ENCODE measurements at places on chromosomes 1 and 21.

GRCh38 chr21:25970254-25970930, 200.2 kb downstream of the APP start:
- no peak for DNase-seq

- no peak for DNase-seq
Measured at GRCh38 chr1:70671006-70671405, 259.9 kb downstream of the CTH start.

DNA sequence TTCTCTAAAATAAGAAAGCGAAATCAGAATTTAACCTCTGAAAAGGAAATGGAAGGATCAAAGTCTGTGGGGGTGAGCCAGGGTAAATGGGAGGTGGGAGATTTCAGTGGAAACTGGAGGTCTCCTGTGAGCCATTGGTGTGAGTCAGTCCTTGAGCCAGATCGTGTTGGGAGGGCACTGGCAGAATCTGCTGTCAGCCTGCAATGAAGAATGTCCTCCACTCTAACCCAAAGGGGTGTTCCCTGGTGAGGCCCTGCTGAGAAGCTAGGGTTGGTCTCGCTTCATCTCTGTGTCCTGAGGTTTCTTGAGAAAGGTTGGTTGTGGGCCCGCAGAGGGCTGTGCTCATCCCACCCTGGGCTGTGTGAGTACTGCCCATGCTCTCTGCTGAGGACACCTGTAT, 2.4 kb downstream of the QSOX1 start:
- no peak for DNase-seq

GRCh38 chr1:180912801-180913565, at the start of gene KIAA1614:
Gene KIAA1614, plus strand, starts transcription at chr1:180912897. Its CDS starts 347 bp downstream, at chr1:180913244.
- no peak for DNase-seq

DNA sequence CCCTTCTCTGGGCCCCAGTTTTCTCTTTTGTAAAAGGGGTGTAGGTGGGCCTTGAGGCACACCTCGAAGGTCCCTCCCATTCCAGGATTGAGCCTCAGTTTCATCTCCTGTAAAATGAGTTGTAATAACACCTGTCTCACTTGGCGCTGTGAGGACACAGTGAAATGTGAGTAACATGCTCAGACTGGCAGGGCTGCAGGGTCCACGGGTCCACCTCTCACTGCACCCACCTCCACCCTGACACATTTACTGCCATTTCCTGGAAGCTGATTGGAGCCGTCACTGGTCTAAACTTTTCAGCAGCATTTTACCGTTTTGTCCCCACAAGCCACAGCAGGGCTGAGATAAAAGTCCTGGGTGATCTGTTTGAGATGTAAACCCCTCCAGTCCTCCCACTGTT, 398.0 kb downstream of the PTPRU start:
- no peak for DNase-seq

GRCh38 chr1:11158291-11158690, 30.9 kb upstream of the ANGPTL7 start:
- DNase-seq, result no peak

GRCh38 chr1:31487143-31487542, 74.1 kb downstream of the SERINC2 start:
- no peak for DNase-seq

DNA sequence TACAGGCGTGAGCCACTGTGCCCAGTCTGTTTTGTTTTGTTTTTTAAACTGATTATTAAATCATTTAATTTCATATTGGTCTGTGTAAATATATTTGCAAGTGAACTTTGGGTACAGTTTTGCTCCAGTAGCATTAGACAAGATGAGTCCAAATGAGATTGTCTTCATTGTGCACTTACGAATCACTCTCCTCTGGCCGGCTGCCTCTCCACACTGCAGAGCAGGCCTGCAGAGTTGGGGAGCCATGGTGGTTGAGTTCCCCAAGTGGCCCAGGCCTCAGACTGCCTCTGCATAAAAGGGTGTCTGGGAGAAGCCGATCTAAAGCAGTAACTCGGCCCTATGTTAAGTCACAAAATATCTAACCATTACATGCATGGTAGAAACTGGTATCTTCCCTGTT, 74.8 kb downstream of the ATP5PO start:
- DNase-seq, result no peak

DNA sequence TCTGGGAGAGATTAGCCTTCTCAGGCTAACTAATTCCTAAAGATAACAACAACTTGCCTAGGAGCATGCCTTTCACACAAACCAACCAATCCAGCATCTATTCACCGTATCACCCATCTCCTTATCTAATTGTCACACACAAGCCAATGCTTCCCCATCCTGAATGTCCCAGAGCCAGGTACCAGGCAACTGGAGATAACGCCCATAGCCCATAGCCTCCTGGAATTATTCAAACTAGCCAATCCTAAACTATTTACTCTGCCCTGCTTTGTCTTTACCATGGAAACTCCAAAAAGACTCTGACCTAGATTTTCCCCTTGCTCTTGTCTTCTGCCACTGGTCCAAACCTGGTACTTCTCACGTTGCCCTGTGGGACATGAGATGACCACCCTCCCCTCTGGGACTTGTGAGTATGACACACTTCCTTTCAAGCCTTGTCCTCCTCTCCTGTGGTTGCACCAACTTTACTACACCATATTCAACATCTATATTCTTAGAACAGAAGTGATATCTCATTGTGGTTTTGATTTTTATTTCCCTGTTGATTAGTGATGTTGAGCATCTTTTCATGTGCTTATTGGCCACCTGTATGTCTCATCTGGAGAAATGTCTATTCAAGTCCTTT, 8.8 kb upstream of the ATG4C start:
- no peak for DNase-seq

DNA sequence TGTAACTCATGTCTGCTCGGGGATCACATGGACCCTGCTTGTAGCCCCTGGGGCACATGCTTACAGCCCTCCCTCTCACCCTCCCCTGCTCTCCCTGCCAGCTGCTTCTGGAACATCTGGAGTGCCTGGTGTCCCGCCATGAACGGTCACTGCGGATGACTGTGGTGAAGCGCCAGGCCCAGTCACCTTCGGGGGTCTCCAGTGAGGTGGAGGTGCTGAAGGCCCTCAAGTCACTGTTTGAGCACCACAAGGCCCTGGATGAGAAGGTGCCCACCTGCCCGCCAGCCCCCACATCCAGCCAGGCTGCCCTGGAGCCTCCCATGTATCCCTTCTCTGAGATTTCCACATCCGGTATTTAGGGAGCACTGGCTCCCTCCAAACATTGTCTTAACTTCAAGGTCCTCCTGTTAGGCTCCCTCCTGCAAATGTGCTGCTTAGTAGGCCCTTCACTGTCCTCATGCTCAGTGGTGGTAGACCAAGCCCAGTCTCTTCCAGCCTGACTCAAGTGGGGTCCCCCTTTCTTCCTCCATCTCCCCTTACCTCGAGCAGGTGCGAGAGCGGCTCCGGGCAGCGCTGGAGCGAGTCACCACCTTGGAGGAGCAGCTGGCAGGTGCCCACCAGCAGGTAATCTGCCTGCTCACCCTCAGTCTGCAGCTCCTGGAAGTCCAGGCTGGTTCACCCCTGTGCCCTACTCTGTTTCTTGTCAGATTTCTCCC, 17.7 kb downstream of the PPFIA4 start:
- DNase-seq, result no peak

GRCh38 chr21:38847556-38847955, 41.8 kb downstream of the ETS2 start:
- no peak for DNase-seq

DNA sequence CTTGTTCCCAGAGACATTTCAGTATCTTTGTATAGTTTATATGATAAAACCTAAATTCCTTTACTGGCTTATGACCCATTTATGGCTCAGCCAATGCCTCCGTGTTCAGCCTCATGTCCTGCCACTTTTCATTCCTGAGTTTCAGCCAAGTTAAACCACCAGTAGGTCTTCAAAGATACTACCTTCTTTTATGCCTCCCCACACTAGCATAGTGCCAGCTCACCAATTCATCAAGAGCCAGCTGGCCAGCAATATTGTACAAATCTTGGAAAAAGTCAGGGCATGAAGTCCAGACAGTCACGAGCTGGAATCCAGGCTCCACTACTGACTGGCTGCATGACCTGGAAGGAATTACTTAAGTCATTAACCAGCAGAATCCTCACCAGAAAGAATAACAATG, 446.0 kb downstream of the GPATCH2 start:
- no peak for DNase-seq

DNA sequence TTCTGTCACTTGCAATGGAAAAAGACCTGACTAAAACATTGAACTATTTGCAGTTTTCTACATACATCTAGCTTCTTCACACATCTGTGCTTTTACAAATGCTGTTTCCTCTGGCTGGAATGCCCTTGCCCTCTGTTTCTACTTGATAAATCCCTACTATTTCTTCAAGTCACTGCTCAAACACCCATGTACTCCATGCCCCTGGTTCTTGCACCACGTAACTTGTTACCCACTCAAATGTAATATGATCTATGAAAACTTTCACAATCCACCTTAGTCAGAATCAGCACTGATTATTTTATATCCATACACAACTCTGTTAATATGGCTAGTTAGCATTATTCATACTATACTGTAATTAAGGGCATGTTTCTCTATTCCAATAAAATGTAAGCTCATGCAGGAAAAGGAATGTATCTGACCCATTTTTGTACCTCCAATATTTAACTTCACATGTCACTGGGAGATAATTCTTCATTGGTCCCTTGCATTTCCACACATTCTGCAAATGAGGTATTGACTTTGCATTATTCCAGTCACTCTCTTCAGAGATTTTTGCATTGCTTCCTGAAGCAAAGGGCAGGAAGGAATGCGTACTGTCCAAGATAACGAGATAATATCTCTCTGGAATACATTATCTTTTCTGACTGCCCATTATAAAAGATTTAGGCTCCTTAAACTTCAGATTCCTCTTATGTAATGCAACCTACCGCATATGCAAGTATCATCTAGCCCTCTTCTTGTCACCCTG, 158.3 kb downstream of the COL24A1 start:
- no peak for DNase-seq

GRCh38 chr1:231163830-231164427, 2.1 kb downstream of the TRIM67 start:
- DNase-seq, result no peak

DNA sequence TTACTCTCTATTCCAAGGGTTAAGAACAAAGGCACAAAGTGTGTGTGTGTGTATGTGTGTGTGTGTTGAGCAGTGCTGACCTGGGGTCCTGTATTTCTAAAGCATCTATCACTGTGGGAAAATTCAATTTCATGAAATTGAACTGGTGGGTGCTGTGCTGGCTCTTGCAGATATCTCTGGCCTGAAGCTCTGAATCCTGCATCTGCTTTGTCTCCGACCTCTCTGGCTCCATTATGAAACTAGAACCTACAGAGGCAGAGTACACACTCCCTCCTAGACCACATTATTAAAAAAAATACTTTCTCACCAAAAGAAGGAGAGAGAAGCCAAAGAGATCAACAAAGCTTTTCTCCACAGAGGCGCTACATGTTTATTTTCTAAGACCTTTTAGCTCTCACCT, 88.4 kb upstream of the PDE4B start:
- DNase-seq, result no peak

GRCh38 chr1:182602935-182603645, 1.1 kb downstream of the RGS16 start:
- no peak for DNase-seq

- DNase-seq, result no peak
Measured at GRCh38 chr1:57727121-57727520, 303.3 kb upstream of the DAB1 start.

- DNase-seq, result no peak
Measured at GRCh38 chr1:103171041-103171590, 62.8 kb upstream of the COL11A1 start.

- no peak for DNase-seq
Measured at GRCh38 chr1:48236716-48237470, 14.4 kb downstream of the SLC5A9 start.

- no peak for DNase-seq
Measured at GRCh38 chr1:53736290-53736689, 2.7 kb downstream of the GLIS1 start.

DNA sequence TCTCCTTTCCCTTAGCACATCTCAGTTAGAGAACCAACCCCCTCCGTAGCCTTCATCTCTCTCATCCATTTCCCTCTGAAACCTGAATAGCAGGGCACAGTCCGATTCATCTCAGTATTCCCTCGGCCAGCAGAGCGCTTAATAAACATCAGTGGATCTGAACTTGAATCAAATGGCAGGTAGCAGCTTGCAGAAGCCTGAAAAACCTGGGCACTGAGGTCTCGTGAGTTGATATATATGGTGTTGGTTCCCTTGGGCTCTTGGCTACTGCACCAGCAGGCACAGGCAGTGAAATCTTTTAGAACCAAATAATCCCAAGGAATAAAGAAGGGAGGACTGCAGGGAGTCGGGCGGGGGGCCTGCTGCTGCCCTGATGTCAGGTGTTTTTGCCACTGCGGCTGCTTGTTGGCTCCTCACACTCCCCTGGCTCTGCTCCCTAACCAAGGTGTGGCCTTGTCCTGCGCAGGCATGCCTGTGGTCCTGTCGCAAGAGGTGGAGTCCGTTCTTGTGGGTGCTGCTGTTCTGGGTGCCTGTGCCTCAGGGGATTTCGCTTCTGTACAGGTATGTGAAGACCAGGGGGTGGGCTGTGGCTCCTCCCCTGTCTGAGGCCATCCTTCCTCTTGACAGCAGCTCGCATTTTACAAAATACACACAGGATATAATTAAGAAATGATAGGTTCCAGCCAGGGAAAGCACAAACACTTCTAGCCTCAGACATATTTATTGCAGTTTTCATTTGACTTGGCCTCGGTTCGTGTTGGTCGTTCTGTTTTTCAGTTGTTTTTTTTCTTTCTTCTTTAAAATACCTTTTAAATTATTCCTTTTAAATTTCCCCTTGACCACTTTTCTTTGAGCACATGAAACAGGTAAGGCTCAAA, 140.9 kb upstream of the HOOK1 start:
- no peak for DNase-seq

GRCh38 chr1:145997718-145998023, 1.3 kb upstream of the TXNIP start:
- DNase-seq, result no peak

DNA sequence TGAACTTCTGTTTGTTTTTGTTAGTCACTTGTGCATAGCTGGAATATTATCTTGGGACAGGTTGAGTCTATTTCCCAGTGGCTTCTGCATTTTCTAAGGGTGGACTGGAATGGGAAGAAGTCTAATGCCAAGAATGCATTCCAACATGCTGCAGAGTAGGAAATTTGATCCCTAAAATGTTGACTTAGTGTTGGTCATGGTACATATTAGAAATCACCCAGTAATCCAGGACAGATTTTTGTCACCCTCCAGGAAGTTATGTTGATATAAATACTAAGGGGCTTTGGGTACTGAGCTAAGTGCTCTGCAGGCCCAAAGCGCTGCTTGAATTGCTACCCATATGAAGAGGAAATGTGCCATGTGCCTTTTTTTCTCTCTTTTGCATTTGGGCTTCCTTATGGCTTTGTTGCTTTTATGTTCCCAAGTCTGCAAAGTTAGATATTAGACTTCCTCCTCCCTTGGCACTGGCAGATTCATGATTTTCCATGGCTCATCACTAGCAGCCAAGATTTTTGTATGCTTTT, 10.0 kb downstream of the ARID1A start:
- DNase-seq, result no peak

GRCh38 chr1:216390956-216391355, 32.3 kb downstream of the USH2A start:
- no peak for DNase-seq
